ENCODE measurements at places on chromosomes 3 and 15.

GRCh38 chr3:129184396-129184657, 631 bp upstream of the CNBP start:
- peak; percentile 52 for DNase-seq

DNA sequence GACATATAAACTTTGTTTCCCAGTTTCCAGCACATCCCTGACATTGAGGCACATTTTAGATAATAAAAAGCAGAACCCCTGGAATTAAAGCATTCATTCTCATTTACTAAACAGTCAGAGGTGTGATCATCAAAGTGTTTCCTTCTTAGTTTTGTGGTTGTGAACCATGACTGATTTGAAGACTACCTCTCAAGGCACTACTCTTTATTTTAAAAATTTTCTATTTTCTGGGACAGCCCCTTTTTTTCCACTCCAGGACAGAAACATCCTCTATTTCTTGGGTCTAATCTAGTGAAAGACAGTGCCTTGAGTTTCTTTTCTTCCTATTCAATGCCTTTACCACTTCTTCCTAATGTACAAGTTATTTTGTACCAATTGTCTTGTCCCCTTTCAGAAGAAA, 5.2 kb downstream of the SST start:
- DNase-seq: no peak

- no peak for DNase-seq
Observed at GRCh38 chr3:76930712-76931111, 109.2 kb upstream of the ROBO2 start.

DNA sequence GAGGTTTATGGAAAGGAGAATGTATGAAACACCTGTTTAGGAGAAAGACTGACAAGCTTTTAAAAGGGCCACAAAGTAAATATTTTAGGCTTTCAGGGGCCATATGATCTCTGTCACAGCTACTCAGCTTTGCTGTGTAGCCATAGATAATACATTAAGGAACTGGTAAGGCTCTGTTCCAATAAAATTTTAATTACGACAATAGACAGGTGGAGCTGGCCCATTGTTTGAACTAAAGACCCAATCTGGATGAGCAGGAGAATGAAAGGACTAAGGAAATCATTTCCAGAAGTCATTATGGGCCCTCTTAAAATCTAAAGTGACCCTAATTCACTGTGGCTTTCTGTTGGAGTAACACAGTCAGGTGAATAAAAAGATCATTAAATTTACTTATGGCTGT, 48.5 kb upstream of the SLC12A8 start:
- DNase-seq: no peak

DNA sequence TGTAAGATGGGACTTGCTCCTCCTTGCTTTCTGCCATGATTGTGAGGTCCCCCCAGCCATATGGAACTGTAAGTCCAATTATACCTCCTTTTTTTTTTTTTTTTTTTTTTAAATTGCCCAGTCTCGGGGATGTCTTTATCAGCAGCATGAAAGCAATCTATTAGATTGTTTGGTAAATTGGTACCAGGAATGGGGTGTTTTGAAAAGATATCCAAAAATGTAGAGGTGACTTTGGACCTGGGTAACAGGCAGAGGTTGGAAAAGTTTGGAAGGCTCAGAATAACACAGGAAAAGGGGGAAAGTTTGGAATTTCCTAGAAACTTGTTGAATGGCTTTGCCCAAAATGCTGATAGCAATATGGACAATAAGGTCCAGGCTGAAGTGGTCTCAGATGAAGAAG, 545.8 kb upstream of the ALCAM start:
- DNase-seq: no peak

GRCh38 chr3:127351321-127351720, 63.5 kb upstream of the PRR20G start:
- no peak for DNase-seq

GRCh38 chr3:50587373-50587772, 18.1 kb downstream of the HEMK1 start:
- no peak for DNase-seq
